Thyroid gland (tissue), 4 donors: ENCODE measurements at places on chromosomes 2 and 18.

DNA sequence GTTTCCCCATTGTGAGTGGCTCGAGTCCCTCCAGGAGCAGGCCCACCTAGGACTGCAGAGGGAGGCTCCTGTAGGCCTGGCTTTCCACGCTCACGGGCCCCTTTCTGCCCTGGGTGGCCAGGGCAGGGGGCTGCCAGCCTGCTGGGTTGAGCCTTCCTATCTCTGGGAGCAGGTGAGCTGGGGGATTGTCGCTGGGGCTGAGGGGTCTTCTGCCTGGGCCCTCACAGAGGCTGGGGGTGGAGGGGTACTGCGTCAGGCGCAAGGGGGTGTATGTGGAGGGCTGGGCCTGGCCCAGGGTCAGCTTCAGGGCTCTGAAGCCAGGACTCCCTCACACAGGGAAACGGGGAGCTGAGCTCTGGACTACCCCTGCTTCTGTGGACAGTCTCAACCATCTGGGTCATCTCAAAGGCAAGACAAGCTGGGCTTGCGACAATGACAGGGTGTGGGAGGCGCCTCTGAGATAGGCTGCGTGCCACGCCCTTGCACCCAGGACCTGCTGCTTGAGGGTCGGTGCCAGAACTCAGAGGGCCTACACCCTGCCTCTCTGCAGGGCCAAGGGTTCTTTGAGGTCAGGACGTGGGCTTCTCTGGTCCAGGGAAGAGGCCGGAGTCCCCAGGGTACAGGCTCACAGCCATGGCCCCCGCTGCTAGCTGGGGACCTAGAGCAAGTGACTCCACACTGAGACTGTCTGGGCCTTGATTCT is 206.1 kb downstream of the TWIST2 start:
- H3K4me1 ChIP-seq: no peaks in the 10 kb centered on the region
- peaks cover 33% of the 10 kb centered on the region for H3K36me3 ChIP-seq
- H3K27ac ChIP-seq: no peak overlapping the region
- no peak overlapping the region for H3K4me3 ChIP-seq
- DNase-seq: no peak

GRCh38 chr2:37877457-37878315 is 47.4 kb upstream of the RMDN2 start:
- no peak for DNase-seq
- H3K27ac ChIP-seq: no peak overlapping the region
- H3K27me3 ChIP-seq: no peaks in the 10 kb centered on the region
- H3K4me3 ChIP-seq: no peak overlapping the region
- H3K4me1 ChIP-seq: no peaks in the 10 kb centered on the region
- H3K36me3 ChIP-seq: no peaks in the 10 kb centered on the region

GRCh38 chr2:128311755-128312341 is 6.8 kb downstream of the HS6ST1 start:
- H3K27me3 ChIP-seq: no peaks in the 10 kb centered on the region
- no peaks in the 10 kb centered on the region for H3K36me3 ChIP-seq
- H3K4me1 ChIP-seq: peaks cover 83% of the 10 kb centered on the region

DNA sequence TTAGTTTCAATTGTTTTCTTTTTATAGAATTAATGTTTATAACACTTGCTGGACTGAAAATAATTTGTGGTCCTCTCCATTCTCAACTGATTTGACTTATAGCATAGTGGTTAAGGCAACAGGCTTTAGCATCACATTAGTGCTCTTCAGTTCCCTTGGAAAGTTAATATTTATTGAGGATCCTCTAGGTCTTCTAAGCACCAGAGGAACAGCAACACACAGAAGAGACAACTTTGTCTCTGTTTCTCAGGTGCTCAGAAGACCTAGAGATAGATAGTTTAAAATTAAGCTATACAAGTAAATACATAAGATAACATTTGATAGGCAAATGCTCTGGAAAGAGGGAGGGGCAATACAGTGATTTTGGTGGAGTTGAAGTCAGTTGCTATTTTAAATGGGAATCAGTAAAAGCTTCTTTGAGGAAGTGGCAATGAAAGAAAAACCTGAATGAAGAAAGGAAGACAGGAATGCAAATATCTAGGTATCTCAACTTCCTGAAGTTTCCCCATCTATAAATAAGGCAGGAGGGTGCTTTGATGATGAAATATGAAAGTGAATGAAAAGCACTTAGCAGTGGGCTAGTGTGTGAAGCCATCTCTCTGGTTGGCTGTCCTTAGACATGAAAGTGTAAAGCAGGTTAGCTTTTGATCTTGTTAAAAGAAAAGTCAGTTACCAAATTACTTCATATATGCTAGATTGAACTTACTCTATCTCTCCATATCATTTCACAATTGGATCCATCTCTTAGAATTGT is 7.9 kb downstream of the NEUROD1 start:
- H3K27me3 ChIP-seq: peaks cover 4% of the 10 kb centered on the region
- H3K36me3 ChIP-seq: no peaks in the 10 kb centered on the region
- DNase-seq: no peak
- H3K4me3 ChIP-seq: no peak overlapping the region
- no peak overlapping the region for H3K27ac ChIP-seq
